ENCODE measurements at places on chromosomes 4 and X.

DNA sequence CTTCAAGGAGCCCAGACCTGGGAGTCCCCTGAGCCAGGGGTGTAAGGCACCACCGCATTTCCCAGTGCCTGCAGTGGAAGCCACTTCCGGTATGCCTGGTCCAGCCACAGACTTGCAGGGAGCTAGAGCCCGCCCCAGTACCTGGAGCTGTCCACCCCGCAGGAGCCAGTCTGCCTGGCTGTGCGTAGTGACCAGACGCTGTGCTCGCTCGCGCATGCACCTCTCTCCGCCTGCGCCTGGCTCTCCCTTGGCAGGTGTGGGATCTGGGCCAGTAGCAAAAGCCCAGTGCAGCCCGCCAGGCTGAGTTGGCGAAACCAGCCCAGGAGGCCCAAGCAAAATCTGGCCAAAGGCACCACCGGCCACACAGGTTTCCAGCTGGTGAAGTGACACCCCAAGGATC lies 973.7 kb upstream of the AGA start:
- DNase-seq = no peak

DNA sequence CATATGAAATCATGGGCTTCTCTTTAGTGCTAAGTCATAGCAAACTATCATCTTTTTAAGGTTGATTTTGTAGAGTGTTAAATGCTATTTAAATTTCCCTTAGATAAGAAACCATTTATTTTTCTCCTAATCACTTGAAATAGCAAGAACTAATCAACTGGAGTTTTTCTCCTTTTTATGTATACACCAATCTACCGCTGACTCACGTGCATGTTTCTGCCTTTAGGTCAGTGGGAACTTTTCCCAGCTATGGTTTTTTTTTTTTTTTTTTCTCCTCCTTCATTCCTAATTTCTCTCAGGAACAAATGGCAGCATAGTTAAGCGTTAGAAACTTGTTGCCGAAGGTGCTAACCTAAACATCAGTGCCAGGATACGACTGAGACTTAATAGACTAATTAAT lies 176.4 kb downstream of the BMPR1B start:
- no peak for DNase-seq

GRCh38 chr4:106316773-106317409 lies 541 bp downstream of the AIMP1 start:
- DNase-seq = no peak

DNA sequence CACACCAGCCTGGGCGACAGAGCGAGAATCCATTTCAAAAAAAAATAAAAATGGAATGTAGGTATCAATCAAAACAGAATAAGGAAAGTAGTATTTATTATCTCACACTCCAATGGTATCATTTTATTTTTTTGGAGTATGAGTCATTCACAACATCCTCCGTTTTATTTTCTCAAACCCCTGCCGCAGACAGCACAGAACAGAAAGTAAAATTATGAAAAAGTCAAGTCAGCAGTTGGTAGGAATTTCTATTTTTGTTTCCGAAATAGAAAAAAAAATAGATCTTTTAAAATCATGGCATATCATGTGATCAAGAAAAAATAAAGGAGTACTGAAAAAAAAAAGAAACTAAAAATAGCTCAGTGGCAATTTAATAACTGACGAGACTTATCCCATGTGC lies 490.7 kb upstream of the TENM3 start:
- no peak for DNase-seq

GRCh38 chr4:173513651-173514050 lies 16.4 kb downstream of the HAND2 start:
- no peak for DNase-seq

DNA sequence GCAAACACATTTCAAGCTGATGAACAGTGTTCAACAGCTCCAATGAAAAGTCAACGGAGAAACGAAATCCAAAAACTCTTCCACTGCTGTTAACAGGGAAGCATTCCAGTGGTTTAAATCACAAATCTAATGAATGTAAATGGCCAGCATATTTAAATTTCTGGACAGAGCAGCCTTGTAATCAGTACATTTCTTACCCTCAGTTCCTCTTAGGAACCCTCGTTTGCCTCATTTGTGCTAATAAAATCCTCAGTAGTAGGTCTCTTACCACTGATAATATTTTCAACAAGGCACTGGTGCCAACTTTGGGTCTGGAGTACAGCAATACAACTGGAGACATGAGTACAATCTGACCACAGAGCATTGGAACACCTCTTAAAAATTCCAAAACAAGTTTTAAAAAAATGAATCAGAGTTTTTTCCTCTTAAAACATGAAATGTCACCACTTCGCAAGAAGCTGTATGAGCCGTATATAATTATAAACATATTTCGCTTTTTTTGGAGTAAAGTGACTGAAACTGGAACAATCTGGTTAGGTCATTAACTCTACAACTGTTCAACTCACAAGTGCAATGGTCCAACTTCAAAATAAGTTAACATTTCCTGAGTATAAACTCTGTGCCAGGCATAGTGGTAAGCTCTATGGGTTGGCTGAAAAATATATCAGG lies 211.2 kb downstream of the CPEB2 start:
- DNase-seq = no peak

- DNase-seq = no peak
Observed at GRCh38 chrX:39238006-39238405, 436.7 kb downstream of the MID1IP1 start.

- no peak for DNase-seq
Observed at GRCh38 chrX:3820167-3820566, 106.7 kb upstream of the PRKX start.

GRCh38 chr4:124157396-124158083 lies 555.0 kb downstream of the ANKRD50 start:
- no peak for DNase-seq

DNA sequence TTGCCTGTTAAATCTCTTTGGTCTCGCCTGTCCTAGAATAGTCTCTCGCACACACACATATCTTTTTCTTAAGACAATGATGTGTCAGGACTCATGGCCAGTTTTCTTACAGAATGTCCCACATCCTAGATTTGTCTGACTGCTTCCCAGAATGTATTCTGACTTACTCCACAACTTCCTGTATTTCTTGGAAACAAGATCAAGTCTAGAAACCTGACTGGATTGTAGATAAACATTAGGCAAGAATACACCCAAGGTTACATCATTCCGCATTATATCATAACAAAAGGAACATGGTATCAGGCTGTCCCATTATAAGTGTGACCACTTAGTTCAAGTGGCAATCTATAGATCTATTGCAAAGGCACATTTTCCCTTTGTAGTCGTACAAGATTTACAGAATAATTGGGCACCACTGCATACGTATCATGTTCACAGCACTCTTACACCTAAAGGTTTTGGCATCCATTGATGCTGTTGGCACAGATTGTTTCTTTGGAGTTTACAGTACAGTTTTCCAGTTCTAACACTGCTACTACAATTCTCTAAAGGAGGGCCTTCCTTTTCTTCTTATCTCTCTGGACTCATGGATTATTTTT lies 56.4 kb downstream of the FBXW7 start:
- DNase-seq = no peak

DNA sequence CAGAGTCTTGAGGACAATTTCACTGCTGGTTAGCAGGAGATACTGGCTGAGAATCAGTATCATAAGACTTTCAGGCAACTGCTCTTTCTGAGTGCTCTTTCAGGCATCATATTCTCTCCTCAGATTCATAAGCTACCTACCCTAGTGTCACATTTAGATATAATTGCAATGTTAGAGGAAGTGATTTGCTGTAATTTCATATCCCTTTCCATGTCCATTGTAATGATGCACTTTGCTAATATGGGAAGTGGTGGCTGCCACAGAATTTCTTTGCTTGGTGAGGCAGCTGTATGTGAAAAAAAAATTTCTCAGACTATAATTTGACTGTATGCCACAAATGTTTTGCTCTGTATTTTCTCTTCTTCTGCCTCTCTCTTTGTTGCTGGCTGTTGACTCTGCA lies 63.3 kb downstream of the DOCK11 start:
- DNase-seq = no peak
